ENCODE measurements at places on chromosomes 16 and 17.
A peak's percentile ranks its signal among the peaks of the same experiment; 100 is the strongest.

DNA sequence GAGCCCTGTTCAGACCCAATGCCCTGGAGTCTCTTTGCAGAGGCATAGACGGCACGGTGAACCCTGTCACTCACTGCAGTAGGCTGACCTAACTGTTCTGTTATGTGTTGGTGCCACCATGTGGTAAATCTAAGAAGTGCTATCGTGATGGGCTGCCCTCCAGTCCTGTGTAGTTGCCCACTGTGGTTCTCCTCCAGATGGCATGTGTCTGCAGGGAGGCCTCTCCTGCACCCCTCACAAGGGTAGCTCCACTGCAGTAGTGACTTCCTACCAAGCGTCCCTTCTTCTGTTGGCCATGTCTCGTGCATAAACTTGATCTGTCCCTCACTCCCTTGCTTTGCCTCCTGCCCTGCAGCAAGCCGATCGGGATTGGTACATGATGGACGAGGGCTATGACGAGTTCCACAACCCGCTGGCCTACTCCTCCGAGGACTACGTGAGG, 5.8 kb downstream of the DHX38 start:
- no peak overlapping the region for H3K4me3 ChIP-seq
- no peaks in the 10 kb centered on the region for H3K27me3 ChIP-seq
- H3K4me1 ChIP-seq = peaks cover 10% of the 10 kb centered on the region

GRCh38 chr17:75480281-75480680, 23.8 kb downstream of the TMEM94 start:
- H3K27ac ChIP-seq = no peak overlapping the region
- no peaks in the 10 kb centered on the region for H3K4me1 ChIP-seq
- H3K27me3 ChIP-seq = no peaks in the 10 kb centered on the region
- DNase-seq = no peak
- no peak overlapping the region for H3K4me3 ChIP-seq
- no peaks in the 10 kb centered on the region for H3K36me3 ChIP-seq

GRCh38 chr17:63295839-63296590, 150.1 kb downstream of the CYB561 start:
- H3K4me1 ChIP-seq = peaks cover 9% of the 10 kb centered on the region
- no peaks in the 10 kb centered on the region for H3K27me3 ChIP-seq
- H3K27ac ChIP-seq = no peak overlapping the region
- no peaks in the 10 kb centered on the region for H3K36me3 ChIP-seq

- H3K4me1 ChIP-seq = peaks cover 10% of the 10 kb centered on the region
- no peak overlapping the region for H3K4me3 ChIP-seq
- H3K27ac ChIP-seq = no peak overlapping the region
- H3K36me3 ChIP-seq = no peaks in the 10 kb centered on the region
Measured at GRCh38 chr17:29597361-29598172, 4.6 kb downstream of the ANKRD13B start.

- H3K4me1 ChIP-seq = no peaks in the 10 kb centered on the region
- H3K36me3 ChIP-seq = no peaks in the 10 kb centered on the region
Measured at GRCh38 chr16:26981266-26981938, 85.3 kb upstream of the C16orf82 start.

GRCh38 chr16:84999200-84999599, 12.1 kb downstream of the ZDHHC7 start:
- H3K4me3 ChIP-seq = no peak overlapping the region
- peak overlapping the region; percentile 84 for H3K27ac ChIP-seq
- H3K27me3 ChIP-seq = no peaks in the 10 kb centered on the region
- no peaks in the 10 kb centered on the region for H3K36me3 ChIP-seq

- DNase-seq = no peak
- no peaks in the 10 kb centered on the region for H3K27me3 ChIP-seq
- H3K27ac ChIP-seq = no peak overlapping the region
Measured at GRCh38 chr17:67180275-67180674, 64.7 kb downstream of the HELZ start.

DNA sequence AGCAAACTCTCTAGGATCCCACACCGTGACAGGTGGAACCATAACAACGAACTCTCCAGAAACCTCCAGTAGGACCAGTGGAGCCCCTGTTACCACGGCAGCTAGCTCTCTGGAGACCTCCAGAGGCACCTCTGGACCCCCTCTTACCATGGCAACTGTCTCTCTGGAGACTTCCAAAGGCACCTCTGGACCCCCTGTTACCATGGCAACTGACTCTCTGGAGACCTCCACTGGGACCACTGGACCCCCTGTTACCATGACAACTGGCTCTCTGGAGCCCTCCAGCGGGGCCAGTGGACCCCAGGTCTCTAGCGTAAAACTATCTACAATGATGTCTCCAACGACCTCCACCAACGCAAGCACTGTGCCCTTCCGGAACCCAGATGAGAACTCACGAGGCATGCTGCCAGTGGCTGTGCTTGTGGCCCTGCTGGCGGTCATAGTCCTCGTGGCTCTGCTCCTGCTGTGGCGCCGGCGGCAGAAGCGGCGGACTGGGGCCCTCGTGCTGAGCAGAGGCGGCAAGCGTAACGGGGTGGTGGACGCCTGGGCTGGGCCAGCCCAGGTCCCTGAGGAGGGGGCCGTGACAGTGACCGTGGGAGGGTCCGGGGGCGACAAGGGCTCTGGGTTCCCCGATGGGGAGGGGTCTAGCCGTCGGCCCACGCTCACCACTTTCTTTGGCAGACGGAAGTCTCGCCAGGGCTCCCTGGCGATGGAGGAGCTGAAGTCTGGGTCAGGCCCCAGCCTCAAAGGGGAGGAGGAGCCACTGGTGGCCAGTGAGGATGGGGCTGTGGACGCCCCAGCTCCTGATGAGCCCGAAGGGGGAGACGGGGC, 1.3 kb downstream of the SPN start:
- H3K4me1 ChIP-seq = peaks cover 7% of the 10 kb centered on the region
- no peak overlapping the region for H3K27ac ChIP-seq
- no peak for DNase-seq
- no peaks in the 10 kb centered on the region for H3K36me3 ChIP-seq
- H3K27me3 ChIP-seq = peaks cover 42% of the 10 kb centered on the region
- peak overlapping the region; percentile 3 for H3K4me3 ChIP-seq

GRCh38 chr16:1530349-1530882, 3.0 kb upstream of the TMEM204 start:
- H3K4me1 ChIP-seq = no peaks in the 10 kb centered on the region
- no peaks in the 10 kb centered on the region for H3K27me3 ChIP-seq
- H3K36me3 ChIP-seq = peaks cover 2% of the 10 kb centered on the region
- peak overlapping the region; percentile 92 for H3K27ac ChIP-seq
- DNase-seq = no peak
- no peak overlapping the region for H3K4me3 ChIP-seq

- no peak overlapping the region for H3K4me3 ChIP-seq
- no peaks in the 10 kb centered on the region for H3K4me1 ChIP-seq
- H3K27me3 ChIP-seq = no peaks in the 10 kb centered on the region
Measured at GRCh38 chr16:66020642-66021041, 345.8 kb upstream of the CDH5 start.

DNA sequence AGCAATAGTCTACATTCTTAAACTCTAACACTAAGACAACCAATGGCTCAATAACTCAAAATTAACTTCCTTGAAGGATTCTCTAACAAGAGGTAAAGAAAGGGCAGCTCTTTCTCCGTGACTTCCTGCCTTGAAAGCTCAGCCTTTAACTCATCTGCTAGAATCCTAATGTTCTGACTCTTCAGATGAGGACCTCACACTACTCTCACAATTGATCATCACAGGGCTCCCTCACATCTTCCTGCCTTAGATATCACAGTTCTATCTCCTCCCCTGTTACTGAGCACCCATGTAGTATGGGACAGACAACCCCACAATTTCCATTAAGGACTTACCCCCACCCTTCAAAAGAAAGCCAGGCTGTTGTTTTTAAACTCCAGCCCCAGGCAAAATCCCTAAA, 33.5 kb downstream of the SMURF2 start:
- H3K4me3 ChIP-seq = no peak overlapping the region
- H3K27ac ChIP-seq = no peak overlapping the region
- no peak for DNase-seq
- peaks cover 13% of the 10 kb centered on the region for H3K4me1 ChIP-seq
- no peaks in the 10 kb centered on the region for H3K36me3 ChIP-seq

DNA sequence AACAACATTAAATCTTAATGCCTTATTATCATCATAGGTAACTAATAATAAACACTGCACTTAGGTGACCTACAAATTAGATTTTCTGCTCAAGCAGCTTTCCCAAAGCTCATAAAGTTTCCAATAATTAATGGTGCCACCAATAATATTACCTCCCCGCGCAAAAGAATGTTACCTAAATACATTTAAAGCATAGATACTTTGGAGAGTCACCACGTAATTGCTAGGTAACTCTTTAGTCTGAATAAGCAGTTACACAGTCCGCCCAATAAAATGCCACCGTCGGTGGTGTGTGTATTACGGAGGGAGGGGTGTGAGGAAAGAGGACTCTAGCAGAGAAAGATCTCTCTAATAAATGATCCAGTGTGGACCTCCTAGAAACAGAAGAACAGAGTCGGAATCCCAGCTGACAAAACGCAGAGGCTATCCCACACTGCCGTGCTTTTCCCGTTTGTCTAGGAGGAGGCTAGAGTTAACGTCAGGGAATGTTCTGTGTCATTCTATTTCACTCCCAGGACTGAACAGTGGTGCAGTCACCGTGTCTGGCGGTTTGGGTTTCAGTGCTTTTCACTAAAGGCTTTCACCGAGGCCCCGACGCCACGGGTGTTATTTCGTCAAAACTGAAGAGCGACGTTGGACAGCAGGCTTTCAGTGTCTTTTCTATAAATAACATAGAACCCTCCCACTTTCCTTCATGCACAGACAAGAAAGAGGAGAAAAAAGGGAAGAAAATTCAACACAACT, 630 bp downstream of the RNFT1 start:
- peaks cover 17% of the 10 kb centered on the region for H3K4me1 ChIP-seq
- no peaks in the 10 kb centered on the region for H3K27me3 ChIP-seq
- peak overlapping the region; percentile 80 for H3K4me3 ChIP-seq
- peak; percentile 53 for DNase-seq
- H3K27ac ChIP-seq = peak overlapping the region; percentile 93
- H3K36me3 ChIP-seq = no peaks in the 10 kb centered on the region

DNA sequence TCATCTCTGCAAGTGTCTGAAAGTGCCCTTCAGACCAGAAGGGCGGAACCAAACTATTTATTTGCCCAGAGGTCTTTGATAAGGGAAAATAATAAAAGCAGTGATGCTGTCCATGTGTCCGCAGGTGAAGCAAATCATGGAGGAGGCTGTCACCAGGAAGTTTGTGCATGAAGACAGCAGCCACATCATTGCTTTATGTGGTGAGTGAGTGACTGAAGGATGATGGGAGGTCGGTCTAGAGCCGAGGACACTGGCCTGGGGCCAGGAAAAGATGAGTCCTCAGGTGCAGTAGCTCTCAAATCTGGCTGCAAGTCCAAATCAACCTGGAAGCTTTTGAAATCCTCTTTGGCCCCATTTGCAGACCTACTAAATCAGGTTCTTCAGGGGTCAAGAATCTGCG, 6.1 kb downstream of the SGSM2 start:
- H3K36me3 ChIP-seq = peaks cover 16% of the 10 kb centered on the region
- no peak overlapping the region for H3K27ac ChIP-seq
- no peaks in the 10 kb centered on the region for H3K27me3 ChIP-seq
- peaks cover 1% of the 10 kb centered on the region for H3K4me1 ChIP-seq
- no peak for DNase-seq

DNA sequence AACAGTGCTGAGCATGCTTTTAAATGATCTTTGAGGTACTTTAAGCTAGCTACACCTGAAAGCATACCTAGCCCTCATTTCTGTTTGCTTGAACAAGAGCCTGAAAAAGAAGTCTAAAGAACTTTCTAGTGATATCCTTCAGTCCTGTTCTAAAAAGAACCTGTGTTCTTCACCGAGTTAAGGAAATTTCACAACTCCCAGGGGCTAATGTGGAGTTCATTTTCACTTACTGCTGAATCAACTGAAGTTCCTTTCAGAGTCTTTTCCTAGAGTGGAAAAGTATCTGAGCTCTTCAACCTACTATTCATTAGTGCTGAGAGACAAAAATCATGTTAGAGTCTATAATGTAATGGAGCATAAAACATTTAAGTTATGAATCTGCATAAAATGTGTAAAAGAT, 66.9 kb downstream of the CHD9 start:
- no peak for DNase-seq
- H3K4me1 ChIP-seq = no peaks in the 10 kb centered on the region
- no peak overlapping the region for H3K4me3 ChIP-seq
- no peaks in the 10 kb centered on the region for H3K36me3 ChIP-seq
- peak overlapping the region; percentile 4 for H3K27ac ChIP-seq

DNA sequence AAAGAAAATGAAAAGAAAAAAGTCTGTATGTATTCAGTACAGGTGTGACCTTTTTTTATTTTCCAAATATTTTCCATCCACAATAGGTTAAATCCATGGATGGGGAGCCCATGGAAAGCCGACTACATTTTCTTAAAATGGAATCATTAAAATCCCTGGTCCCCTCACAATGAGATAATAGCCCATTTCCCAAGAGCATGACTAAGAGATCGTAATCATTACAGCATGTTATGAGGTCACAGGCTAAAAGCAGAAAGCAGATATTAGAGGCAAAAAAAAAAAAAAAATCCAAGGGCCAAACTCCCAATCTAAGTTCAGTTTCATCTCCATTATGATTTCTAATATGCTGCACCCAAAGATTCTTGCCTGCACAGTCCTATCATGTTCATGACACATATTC, 44.7 kb downstream of the CYTH1 start:
- H3K27ac ChIP-seq = no peak overlapping the region
- H3K36me3 ChIP-seq = no peaks in the 10 kb centered on the region
- H3K4me3 ChIP-seq = no peak overlapping the region
- no peak for DNase-seq
- no peaks in the 10 kb centered on the region for H3K4me1 ChIP-seq
- no peaks in the 10 kb centered on the region for H3K27me3 ChIP-seq

DNA sequence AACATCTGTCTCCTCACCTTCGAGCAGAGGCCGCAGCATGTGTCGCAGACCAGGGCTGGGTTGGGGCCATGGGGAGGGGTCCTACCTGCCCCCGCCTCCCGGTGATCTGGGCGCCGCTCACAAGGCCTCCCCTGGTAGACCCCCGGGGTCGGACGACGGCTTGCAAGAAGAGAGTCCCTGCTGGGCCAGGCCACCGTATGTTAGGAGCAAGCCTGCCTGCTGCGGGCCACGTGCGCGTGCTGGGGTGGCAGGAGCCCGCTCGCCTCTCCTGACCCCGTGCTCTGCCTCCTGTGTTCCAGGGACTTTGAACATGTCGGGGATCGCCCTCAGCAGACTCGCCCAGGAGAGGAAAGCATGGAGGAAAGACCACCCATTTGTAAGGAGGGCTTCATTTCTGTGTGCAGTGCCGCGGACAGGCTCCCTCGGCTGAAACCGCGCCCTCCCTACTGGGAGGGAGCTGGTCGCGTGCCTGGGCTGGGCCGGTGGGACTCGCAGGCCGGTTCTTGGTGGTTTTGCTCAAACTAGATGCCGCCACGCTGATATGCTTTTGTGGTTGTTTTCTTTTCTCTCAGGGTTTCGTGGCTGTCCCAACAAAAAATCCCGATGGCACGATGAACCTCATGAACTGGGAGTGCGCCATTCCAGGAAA, 4.4 kb downstream of the UBE2I start:
- DNase-seq = no peak
- peaks cover 26% of the 10 kb centered on the region for H3K4me1 ChIP-seq
- H3K27ac ChIP-seq = no peak overlapping the region

- H3K27me3 ChIP-seq = no peaks in the 10 kb centered on the region
- no peak for DNase-seq
- H3K4me3 ChIP-seq = no peak overlapping the region
Measured at GRCh38 chr16:12659871-12660270, 143.8 kb downstream of the CPPED1 start.

- peak overlapping the region; percentile 42 for H3K4me3 ChIP-seq
- H3K27ac ChIP-seq = no peak overlapping the region
- H3K4me1 ChIP-seq = peaks cover 27% of the 10 kb centered on the region
- H3K36me3 ChIP-seq = no peaks in the 10 kb centered on the region
Measured at GRCh38 chr16:10180771-10181163, 1.5 kb downstream of the GRIN2A start.

GRCh38 chr17:59330053-59330942, 1.2 kb upstream of the YPEL2 start:
- peak overlapping the region; percentile 89 for H3K4me3 ChIP-seq
- H3K36me3 ChIP-seq = no peaks in the 10 kb centered on the region
- H3K27ac ChIP-seq = peak overlapping the region; percentile 99
- H3K4me1 ChIP-seq = peaks cover 58% of the 10 kb centered on the region
- no peaks in the 10 kb centered on the region for H3K27me3 ChIP-seq

Measured in tibial artery (tissue), 4 donors.